Activated T-helper 17 cell treated with anti-CD3 and anti-CD28 coated beads, Interleukin-2, amount 50 U/mL, for 72 hours (primary cell): ENCODE measurements at places on chromosomes 1 and 21.

DNA sequence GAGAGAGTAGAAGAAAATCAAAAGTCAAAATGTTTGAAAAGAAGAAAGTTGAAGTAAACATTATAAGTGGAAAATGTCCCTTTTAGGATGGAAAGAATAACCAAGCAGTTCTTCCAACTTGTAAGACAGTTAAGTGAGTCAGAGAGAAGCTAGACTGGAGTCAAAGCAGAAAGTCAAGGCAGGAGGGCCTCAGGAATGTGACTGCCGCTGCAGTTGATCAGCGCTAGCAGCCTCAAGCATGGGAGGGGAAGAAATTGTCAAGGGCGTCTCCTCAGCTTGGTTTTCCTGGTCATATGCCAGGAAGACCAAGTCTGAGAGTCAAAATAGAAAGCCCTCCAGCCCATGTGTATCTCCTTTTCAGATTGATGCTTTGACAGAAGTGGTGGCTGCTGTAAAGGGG is 23.2 kb downstream of the HAO2 start:
- ATAC-seq, result no peak

GRCh38 chr1:24022581-24023361 is 42.6 kb upstream of the SRSF10 start:
- ATAC-seq, result no peak

DNA sequence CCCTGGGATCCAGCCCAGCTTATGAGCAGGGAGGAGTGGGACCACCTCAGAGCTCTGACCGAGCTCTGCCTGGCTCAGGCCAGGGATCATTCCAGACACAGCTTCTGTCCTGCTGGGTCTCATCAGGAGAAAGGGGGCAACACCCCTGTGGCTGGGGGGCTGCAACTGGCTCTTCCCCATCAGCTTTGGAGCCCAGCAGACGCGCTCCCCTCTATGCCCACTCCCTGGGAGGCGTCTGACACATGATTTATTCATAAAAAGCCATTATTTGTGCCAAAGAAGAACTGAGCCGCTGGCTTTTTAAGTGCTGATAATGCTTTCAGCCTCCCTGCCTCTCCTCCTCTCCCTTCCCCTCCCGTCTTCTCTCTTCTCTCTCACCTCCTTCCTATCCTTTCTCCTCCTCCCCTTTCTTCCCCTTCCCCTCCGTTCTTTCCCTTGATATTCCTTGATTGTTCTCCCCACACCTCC is 25.0 kb downstream of the FOXO6 start:
- no peak for ATAC-seq

DNA sequence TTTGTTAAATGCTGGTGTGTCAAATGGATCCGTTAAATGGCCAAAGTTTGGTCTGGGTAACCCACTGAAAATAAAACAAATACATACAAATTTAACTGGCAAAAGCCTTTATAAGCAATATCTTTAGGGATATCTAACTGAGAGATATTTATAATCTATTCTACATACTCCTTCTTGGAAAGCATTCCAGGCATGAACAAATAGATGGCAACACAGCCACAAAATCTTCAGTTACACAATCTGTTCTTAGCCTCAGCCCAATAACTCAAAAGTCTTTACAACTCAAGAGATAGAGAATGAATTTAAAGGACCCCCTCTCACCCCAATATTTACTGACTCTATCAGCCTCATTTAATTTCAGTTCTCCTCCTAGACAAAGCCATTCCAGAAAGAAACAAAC is 58.7 kb downstream of the NRDC start:
- ATAC-seq, result no peak

DNA sequence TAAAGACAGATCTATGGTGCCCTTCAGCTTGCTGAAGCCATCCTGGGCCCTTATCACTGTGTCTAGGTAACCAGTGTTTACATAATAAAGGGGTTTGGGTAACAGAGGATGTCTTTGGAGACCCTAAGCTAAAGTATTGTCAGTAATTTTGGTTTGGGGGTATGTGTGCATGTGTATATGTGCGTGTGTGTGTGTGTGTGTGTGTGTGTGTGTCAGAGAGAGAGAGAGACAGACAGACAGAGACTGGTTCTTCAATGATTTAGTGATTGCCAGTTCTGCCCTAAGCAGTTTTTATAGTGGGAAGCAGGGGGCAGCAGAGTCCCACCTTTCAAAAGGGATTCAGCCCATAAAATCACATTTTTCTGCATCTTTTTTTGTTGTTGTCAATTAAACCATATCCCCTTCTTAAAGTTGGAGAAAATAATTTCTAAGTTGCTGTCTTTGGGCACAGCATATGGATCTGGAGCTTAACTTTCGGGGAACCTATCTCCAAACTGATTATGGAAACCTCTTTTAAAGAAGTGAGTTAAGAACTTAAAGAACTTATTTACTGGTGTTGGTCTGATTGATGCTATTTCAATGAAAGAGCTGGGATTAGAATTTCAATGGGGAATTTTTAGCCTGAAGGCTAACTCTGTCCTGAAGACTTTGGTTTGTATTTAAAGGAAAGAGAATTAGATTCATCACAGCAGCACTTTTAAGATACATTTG is 51.1 kb downstream of the ZNF326 start:
- ATAC-seq, result no peak

DNA sequence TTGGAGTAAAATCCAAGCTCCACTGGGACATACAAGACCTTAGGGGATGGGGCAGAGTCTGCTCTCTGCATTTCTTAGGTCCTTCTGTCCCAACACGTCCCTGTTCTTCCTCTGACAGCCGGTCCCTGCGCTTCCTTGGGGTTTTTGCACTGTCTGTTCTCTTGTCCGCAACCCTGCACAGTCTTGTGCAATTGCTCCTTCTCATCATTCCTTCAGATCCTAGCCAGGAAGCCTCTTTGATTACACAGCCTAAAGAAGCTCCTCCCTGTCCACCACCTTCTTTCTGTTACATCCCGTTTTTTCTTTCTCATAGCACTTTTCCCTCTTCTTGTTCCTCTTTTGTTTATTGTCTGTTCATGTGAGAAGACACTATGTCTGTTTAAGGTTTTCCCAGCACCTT is 19.9 kb downstream of the ACOT11 start:
- no peak for ATAC-seq

DNA sequence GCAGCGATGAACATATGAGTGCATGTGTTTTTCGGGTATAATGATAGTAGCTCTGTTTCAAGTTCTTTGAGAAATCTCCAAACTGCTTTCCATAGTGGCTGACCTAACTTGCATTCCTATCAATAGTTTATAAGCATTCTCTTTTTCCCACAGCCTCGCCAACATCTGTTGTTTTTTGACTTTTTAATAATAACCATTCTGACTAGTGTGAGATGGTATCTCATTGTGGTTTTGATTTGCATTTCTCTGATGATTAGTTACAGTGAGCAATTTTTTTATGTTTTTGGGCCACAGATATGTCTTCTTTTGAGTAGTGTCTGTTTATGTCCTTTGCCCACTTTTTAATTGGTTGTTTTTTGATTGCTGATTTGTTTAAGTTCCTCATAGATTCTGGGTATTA is 10.6 kb upstream of the RUNX1 start:
- ATAC-seq, result peak; percentile 55

DNA sequence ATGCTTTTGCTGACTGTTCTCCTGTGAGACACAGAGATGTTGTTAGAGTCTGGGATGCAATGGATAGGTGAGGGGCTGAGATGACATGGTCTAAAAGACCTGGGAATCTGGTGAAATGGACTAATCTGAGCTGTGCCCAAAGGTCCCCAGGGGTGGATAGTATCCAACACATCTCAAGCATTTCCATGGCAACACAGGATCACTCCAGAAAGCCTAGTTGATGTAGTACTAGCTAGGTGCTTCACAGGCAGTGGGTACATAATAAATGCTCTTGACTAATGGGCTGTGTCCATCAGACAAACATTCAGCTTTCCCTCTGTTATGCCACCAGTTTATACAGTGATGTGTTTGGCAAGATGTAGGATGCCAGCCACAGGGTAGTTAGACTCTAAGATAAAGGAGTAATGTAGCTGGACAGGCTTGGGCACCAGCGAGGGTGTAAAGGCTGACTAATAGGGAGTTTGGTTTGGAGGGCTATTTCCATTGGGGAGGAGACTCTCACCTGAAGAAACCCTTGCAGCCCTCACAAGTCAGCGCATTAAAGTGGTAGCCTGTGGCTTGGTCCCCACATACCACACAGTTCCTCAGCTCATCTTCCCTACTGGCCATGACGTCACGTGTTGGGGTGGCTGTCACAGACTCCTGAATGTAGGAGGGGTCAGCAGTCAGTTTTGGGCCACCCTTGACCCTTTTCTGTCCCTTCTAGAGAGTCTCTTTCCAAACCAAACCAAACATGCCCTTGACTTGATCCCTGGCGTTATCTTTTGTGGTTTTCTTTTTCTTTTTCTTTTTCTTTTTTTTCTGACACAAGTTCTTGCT is 1.8 kb downstream of the NR1I3 start:
- ATAC-seq, result no peak

- no peak for ATAC-seq
Measured at GRCh38 chr1:20928146-20928545, 141.0 kb upstream of the HP1BP3 start.

GRCh38 chr1:14296795-14297194 is 301.7 kb upstream of the KAZN start:
- no peak for ATAC-seq

- ATAC-seq, result no peak
Measured at GRCh38 chr1:83509301-83509781, 489.6 kb downstream of the TTLL7 start.

DNA sequence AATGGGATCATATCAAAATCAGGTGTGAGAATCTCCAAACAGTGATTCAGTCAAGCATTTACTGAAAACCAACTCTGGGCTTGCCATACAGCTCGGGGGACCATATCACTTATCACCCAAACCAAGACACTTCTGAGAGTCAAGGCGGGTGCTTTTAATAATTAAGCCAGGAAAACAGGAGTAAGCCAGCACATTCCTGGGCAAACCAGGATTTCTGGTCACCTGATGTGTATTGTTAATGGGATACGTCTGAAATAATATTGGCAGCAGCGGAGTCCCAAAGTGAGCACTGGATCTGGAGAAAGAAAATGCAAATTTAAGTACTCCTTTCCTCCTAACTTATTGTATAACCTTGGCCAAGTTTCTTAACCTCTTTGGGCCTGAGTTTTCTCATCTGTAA is 17.6 kb downstream of the OSCP1 start:
- no peak for ATAC-seq

- ATAC-seq, result no peak
Measured at GRCh38 chr1:160045653-160046052, 13.9 kb upstream of the PIGM start.

- ATAC-seq, result no peak
Measured at GRCh38 chr1:75908717-75909152, 23.5 kb downstream of the ASB17 start.

- peak; percentile 89 for ATAC-seq
Measured at GRCh38 chr1:65002508-65003315, 36.4 kb upstream of the JAK1 start.

DNA sequence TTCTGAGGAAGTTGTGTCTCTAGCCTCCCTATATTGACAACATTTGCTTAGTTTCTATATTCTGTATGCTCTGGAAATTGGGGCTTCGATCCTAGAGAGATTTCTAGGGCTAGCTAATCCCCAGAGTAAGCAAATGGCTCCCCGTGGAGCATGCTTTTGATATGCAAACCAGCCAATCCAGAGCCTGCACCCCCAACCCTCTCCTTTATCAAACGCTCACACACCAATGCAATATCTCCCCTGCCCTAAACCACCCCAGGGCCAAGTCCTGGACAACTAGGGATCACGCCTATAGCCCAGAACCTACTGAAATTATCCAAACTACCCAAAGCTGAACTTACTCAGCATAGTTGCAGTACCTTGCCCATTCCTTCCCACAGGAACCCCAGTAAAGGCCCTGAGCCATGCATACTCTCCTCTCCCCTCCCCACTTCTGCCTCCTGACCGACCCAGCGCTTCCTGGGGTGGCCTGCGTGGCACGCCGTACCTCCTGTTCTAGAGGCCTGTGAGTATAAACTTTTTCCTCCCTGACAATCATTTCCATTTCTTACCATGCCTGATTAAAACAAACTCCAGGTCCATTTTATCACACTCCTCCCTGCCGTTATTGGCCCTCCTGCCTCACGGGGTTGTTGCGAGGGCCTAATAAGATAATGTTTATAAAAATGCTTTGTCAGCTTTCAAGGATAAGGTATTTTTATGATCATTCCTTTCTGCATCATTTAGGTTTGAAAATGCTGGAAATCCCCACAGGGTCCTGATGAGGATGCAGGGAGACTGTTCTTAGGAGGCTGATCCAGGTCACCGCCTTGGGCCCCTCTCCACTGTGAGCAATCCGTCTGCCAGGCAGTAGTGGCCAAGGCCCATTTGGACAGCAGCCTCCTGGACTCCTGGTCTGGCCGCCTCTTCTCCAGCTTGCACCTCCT is 102.7 kb downstream of the TENT5C start:
- no peak for ATAC-seq

DNA sequence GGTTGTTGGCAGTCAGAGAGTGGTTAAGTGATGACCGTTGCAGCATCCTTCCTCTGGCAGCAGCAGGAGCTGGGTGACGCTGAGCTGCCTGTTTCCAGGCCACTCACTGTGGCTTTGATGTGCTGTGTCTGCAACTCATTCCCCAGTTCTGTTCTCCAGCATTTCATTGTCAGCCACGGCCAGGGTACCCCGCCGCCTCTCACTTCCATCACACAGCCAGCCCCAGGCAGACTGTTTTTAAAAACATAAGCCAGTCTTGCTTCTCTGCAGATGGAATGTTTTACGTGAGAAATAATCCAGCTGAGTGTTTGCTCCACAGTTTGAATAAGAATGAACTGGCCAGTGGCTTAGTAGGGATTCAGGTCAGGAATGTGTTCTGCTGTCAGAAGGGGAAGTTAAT is 21.5 kb upstream of the ST6GALNAC3 start:
- ATAC-seq, result no peak

DNA sequence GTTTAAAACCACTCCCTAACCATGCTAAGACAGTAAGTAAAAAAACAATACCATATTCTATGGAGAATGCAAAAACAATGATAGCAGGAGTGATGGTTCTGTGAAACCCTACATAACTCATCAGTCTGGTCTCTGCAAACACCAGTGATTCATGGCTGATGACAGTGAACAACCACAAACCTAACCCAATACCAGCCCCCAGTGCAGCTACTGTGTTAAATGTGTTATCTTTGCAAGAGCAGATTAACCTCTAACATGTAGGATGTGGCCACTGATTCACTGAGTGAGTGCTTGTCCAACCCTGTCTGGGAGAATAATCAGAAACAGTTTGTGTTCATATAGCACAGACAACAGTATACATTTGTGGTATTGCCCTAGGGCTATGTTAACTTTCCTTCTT is 100.2 kb upstream of the COG2 start:
- ATAC-seq, result peak; percentile 95

DNA sequence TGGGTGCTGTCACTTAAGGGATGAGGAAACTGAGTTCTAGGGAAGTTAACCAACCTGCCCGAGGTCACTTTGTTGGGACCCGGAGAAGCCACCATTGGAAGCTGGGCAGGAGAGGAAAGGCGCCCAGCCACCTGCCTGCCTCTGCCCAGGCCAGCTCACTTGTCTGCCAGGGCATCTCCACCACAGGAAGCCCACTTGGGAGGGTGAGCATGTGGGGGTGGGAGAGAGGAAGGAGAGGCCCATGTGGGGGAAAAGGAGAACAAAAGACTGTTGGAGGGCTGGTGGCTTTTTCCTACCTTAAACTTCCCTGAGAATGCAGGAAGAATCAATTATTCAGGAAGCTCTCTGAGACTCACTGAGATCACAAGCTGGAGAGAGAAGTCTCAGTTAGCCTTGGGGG is 43.8 kb upstream of the SELENON start:
- no peak for ATAC-seq
